ENCODE measurements at places on chromosomes 3 and 15.

DNA sequence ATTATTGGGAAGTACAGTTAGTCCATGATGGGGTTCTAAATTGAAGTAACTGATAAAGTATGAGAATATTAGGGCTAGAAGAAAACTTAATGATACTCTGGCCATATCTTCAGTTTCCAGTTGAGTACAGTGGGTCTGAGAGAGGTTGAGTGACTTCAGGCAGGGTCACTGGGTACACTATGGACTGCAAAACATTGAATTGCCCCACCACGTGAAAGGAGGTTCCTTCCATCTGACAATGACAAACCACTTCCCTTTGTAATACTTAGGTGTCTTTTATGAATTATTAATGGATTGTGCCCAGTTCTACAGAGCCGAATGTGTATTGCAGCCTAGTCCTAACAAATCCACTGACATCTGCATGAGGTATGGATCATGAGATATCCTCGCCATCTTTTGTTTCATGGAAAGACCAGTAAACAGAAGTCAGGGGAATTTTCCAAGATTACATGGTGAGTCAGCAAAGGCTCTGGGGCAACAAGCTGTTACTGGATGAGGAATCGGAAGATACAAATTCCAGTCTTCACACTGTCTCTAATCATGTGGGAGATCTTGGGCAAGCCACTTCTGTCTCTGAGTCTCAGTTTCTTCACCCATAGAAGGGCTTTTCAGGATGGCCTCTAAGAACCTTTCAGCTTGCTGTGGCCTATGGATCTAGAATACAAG, 66.5 kb upstream of the BCL6 start:
- no peak for DNase-seq

- no peak for DNase-seq
Observed at GRCh38 chr3:128473180-128473519, 6.5 kb upstream of the DNAJB8 start.

GRCh38 chr15:60941448-60941847, 287.7 kb downstream of the RORA start:
- no peak for DNase-seq

GRCh38 chr15:29888646-29889045, 66.4 kb upstream of the TJP1 start:
- no peak for DNase-seq

- no peak for DNase-seq
Observed at GRCh38 chr3:87855616-87856015, 203.2 kb downstream of the CGGBP1 start.

DNA sequence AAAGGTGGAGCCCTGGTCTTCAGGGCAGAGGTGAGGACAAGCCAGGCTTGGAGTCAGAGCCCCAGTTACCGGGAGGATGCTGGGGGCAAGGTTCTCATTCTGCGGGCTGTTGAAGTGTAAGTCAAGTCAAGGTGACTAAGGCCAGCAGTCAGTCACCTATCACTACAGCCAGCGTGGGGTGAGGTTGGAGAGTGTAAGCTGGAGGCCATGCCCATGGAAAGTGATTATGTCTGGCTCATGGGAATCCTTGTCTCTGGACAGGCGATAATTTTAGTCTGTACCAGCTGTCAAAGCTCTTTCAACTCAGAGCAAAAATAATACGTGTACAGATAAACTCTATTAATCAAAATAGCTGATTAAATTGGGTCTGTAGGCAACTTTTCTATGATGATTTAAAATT, 143.1 kb downstream of the NR2F2 start:
- no peak for DNase-seq

- no peak for DNase-seq
Observed at GRCh38 chr3:17800232-17800631, 57.8 kb upstream of the TBC1D5 start.

DNA sequence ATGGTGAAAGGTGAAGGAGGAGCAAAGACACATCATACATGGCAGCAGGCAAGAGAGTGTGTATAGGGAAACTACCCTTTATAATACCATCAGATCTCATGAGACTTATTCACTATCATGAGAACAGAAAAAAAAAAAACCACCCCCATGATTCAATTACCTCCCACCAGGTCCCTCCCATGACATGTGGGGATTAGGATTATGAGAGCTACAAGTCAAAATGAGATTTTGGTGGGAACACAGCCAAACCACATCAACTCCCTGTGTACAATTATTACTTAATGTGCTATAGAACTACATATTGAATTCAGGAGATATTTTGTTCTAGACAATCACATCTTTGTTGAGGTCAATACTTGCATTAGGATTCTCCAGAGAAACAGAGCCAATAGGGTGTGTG, 313.4 kb downstream of the CNTN6 start:
- DNase-seq = no peak

DNA sequence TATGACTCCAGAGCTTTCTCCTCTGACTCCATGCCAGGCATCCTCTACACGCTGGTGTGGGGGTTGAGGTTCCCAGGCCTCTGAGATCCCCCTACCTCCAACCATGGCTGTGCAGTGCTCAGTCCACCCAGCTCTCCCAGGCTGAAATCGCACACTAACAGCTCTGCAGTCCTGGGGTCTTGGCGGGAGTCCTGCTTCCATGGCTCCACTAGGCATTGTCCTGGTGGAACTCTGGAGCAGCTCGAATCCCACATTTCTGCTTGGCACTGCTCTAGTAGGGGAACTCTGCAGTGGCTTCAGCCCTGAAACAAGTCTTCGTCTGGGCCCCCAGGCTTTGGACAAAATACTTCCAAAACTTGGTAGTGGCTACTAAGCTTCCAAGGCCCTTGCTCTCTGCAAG, 50.7 kb downstream of the ROPN1B start:
- DNase-seq = no peak

- DNase-seq = no peak
Observed at GRCh38 chr3:173615661-173616060, 218.1 kb downstream of the NLGN1 start.

GRCh38 chr15:38254051-38254883, 1.6 kb downstream of the SPRED1 start:
- no peak for DNase-seq

DNA sequence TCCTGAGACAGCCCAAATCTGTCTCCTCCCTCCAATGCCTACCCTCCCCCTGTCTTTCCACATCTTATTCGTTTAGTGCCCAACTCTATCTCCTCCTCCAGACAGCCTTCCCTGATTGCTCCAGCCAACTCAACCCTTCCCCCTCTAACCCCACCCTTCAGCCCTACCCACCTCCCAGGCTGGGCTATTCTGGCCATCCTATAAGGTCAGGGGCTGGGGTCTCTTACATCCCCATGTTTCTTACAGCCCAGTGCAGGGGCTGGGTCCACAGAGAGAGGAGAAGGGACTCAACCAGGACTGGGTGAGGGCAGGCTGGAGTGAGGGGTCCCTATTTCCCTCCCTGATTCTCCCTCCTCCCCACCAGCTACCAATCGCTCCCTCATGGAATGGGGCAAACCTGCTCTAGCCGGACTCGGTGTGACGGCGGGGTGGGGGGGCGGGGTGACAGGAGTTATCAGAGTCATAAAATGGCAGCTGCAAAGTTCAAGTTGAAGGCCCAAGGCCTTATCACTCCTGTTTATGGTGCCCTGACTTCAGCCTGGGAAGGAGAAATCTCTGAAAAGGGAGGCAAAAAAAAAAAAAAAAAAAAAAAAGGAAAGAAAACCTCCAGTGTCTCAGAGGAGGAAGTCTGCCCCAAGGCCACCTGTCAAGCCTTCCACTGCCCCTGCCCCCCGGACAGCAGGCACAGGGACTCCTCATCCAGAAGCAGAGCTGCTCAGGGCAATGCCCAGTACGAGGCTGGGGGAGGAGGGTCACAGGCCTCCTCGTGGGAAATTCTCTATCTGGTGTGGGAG, 2.1 kb downstream of the VIPR1 start:
- no peak for DNase-seq

GRCh38 chr3:99868311-99868646, 50.6 kb downstream of the CMSS1 start:
- peak; percentile 35 for DNase-seq

- no peak for DNase-seq
Observed at GRCh38 chr15:39115379-39116057, 465.4 kb upstream of the THBS1 start.

- no peak for DNase-seq
Observed at GRCh38 chr15:27463525-27464088, 492.6 kb downstream of the GABRG3 start.

DNA sequence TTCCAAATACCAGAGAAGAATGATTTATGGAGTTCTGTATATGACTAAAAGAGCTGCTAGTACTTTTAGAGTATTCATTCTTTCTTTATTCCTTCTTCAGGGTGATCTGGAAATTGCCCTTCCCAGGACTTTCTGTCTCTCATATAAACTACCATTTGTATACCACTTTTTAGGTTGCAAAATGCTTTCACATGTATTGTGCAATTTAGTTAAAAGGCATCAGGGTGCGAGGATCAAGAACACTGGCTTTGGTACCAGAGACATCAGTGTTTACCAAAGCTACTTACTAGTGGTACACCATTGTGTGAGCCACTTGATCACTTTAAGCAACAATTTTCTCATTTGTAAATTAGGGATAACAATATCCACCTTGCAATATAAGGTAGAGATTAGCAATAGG, 251.4 kb downstream of the TIGIT start:
- no peak for DNase-seq

DNA sequence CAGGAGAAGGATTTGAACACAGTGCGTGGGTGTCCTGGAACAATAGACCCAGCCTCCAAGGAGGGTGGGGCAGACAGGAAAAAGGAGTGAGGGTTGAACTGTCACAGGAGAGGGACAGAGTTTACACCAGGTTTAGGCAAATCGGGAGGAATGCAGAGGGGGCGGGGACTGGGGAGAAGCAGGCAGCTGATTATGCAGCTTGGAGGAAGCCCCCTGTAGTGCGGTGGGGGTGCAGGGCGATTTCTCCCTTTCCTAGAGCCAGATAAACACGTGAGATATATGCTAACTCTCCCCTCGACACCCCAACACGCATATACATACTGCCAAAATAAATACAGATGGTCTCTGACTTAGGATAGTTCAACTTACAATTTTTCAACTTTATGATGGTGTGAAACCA, 108.6 kb upstream of the PRR20G start:
- DNase-seq = no peak

DNA sequence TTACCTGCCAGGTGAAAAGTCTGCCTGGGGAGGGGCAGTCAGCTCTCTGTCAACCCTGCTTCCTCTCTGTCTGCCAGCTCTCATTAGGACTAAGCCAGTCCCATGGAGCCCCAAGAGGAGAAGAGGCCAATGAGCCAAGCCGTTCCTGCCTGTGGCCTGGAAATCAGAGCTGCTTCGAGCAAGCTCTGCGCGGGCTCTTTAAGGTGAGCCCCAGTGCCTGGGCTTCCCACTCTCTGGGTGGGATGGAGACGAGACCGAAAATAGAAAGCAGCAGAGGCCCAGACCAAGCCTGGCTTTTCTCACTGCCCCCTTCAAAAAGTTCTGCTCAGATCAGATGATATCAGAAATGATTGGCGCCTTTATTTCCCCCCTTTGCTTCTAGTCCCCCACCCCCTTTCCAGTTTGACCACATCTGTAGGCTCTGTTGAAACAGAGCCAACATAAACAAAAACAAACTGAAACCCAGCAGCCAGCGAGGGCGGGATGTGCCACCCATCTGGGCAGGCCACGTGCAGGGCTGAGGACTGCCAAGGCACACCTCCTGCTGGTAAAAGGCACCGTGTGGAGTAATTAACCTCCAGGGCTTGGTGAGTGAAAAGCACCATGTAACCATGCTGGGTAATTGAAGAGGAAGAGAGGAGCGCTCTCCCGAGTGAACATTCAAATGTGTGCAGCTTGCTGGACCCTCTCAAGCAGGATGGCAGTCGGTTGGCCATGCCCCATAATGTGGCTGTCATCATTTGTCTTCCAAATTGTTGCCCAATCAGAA, 471.0 kb upstream of the PROK2 start:
- DNase-seq = peak; percentile 20

- no peak for DNase-seq
Observed at GRCh38 chr3:109224333-109224732, 87.8 kb downstream of the C3orf85 start.

DNA sequence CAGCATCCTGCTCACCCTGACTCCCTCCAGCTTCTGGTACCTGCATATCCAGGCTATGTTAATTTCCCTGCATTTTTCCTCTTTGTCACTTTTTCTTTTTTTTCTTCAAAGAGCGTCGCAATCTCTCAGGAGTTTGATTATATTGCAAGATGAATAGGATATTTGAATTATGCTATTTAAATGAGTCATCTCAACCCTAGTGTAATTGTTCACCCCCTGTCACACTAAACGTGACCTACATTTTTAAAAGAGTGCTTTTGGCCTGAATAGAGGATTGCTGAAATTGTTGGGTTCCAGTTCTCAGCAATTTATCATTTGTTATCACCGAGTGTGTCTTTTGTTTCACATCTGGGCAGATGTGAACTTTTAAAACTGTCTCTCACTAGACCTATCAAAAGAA, 294.7 kb downstream of the SOX2 start:
- DNase-seq = no peak

GRCh38 chr15:29776859-29777258, 45.4 kb downstream of the TJP1 start:
- no peak for DNase-seq

- no peak for DNase-seq
Observed at GRCh38 chr15:84721371-84721770, 5.4 kb upstream of the SEC11A start.

DNA sequence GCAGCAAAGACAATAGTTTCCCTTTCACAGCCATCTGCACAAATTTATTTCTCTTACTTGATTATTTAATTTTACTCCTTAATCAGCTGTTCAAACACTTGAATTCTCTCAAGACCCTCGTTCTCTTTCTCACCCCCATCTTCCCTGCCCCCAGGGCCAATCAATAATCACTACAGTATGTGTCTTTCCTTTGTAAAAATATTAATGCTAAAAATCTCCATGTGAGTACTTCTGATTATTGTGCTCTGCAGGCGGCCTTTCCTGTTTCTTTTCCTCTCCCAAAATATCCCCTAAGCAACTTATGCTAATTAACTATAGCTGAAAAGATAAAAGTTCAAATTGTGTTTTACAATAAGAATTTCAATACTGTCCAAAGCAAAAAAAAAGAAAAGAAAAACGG, 617.0 kb upstream of the CBLB start:
- DNase-seq = no peak

DNA sequence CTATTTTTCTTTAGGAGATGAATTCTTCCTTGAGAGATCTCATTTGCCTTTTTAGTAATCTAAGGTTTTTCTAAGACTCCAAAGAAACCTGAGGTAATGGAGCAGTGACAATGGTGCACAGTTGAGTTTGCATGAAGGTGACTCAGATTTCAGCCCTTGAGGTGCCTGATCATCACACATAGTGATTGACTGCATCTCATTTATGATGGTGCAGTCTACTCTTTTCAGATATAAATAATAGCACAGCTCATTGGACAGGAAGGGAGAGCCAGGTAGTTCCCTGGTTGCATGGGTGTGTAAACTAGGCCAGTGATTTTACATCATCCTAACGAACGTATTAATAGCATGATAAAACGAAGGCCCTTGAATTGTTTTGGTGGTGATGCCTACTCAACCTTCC, 86.1 kb upstream of the SAMMSON start:
- no peak for DNase-seq
